Panc1 (cell line): ENCODE measurements at places on chromosomes 2 and 18. TPM values are rescaled to one million over a fixed set of nuclear protein-coding genes. Genes with fewer than 3 reads are reported as not detected.

- DNase-seq, result no peak
- no peak overlapping the region for H3K4me3 ChIP-seq
- no peak overlapping the region for H3K27ac ChIP-seq
- no peaks in the 10 kb centered on the region for H3K27me3 ChIP-seq
- no peaks in the 10 kb centered on the region for H3K4me1 ChIP-seq
Measured at GRCh38 chr2:83017366-83018090, 1441.6 kb downstream of the SUCLG1 start.

DNA sequence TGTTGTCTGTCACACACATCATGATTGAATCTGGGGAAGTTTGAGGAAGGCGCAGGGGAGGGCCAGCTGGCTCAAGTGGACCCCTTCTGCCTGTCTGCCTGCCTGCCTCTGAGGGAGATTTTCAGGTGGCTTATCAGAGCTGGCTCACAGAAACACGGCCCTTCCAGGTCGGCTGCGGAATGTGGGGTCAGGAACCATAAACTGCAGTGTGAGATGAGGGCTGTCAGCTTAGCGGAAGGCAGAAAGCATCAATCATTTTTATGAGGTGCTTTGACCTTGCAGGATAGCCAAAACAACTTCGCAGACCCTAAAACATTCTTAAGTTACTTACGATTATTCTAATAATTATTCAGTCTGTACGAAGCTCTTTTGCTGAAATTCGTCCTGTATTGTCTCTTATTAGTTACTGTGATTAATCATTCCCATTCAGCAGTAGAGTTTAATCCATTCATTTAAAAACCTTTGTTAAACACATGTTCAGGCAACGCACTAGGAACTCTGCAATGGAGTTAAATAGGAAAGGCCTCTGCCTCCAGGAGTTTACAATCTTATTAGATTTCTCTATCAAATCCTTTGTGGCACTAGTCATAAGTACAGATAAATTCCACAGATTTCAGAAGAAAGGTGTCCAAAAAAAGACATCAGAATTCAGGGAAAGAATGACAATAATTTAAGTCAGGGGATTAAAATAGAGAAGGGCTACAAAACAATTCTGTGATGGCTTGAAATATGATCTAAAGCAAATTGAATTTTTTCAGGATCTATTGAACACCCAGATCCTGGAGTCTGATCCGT lies 371.6 kb downstream of the HRH4 start:
- no peak overlapping the region for H3K27ac ChIP-seq
- H3K27me3 ChIP-seq, result no peaks in the 10 kb centered on the region
- no peak for DNase-seq
- H3K36me3 ChIP-seq, result no peaks in the 10 kb centered on the region
- H3K4me3 ChIP-seq, result no peak overlapping the region

Gene CYS1
- 20.4 TPM for total RNA-seq

DNA sequence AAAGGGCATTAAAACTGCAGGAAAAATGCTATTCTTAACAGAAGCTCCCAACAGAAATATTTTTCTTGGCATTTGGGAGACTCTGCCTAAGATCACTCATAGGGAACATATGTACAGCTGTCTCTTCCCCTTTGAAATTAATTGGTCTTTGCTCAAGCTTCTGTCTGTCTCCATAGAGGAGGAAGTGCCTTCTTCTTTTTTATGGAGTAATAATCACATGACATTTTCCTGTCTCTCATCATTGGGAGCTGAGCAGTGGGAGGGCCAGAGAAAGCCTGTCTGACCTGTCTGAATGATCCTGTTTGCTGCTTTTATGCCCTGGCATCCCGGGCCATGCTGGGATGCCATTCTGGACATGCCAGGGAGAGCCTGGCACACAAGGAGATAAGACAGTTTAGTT lies 145.6 kb downstream of the AQP4 start:
- no peak overlapping the region for H3K27ac ChIP-seq
- DNase-seq, result no peak
- H3K27me3 ChIP-seq, result no peaks in the 10 kb centered on the region

DNA sequence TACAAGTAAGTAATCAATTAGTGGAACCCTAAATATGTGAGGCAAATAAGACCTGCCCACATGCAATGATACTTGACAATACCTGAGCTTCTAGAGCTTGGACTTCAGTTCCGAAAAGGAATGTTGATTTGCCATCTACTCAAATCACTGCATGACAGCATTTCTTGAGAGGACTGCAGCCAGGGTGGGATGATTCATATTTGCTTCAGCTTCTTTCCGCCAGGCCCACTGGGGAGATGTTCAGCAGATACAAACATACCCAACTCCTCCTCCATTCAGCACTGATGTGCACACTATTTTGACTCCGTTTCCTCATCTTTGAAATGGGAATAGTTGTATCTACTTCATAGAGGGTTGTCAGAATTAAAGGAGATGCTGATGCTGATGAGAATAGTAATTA lies 28.8 kb upstream of the TMEM177 start:
- H3K4me1 ChIP-seq, result no peaks in the 10 kb centered on the region
- peaks cover 17% of the 10 kb centered on the region; the same call in 1 of the 2 replicates for H3K27me3 ChIP-seq
- H3K36me3 ChIP-seq, result no peaks in the 10 kb centered on the region
- no peak overlapping the region for H3K4me3 ChIP-seq
